ENCODE measurements at places on chromosomes 16 and 17.

DNA sequence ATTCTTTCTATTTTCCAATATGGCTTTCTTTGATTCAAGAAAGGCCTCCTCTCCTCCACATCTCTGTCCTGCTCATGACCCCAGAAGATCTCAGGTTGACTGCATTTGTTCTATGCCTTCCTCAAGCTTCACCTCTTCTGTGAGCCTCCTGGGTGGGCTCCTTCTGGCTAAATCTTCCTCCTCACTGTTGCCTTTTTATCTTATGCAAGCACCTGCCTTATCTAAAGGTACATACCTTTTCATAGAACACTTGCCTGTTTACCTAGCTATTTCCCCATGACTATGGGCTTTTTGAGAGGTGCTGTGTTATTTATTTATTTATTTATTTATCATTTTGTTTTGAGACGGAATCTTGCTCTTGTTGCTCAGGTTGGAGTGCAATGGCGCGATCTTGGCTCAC lies 81.1 kb downstream of the UTP18 start:
- no peak for DNase-seq

DNA sequence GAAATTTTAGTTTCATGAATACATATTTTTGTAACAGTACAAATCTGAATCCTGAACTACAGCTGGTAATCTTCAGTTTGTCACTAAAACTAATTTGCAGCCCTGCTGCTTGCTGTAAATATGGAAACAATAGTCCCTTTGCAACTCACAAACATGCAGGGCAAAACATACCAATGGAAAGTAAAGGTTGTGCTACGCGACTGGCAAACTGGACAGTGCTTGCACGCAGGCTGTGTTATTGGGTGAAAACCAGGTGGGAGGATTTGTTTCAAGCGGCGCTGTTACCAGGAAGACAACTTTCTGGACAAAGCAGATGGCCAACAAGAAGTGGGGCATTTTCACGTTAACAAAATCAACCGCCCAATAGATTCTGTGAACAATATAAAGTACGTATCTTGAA lies 93.5 kb downstream of the CDYL2 start:
- no peak for DNase-seq

GRCh38 chr16:66295213-66295612 lies 71.3 kb upstream of the CDH5 start:
- no peak for DNase-seq

DNA sequence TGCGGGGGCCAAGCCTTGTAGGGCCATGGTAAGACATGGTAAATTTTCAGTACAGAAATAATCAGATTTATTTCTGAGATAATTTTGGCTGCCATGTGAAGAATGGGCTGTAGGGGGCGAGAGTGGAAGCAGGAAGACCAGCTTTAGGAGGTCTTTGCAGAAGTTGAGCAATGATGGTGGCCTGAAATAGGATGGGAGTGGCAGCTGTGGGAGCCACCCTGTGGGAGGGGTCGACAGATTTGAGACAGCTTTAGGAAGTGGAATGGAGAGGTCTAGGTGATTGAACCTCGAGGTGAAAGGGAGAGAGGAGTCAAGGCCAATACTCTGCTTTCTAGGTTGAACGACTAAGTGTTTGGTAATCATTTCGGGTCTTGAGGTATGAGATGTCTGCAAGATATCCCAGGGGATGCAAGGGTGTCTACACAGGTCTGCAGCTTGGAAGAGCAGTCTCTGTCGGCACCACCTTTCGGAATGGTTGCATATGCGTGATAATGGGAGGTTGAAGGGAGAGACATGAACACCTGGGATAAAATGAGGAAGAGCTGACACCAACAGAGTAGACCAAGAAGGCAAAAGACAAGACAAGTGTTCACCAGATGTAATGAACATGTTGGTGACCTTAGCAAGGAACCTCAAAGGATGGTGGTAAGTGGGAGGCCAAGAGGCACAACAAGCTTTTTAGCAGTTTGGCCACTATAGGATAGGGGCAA lies 4.2 kb upstream of the ATXN7L3 start:
- DNase-seq, result no peak

- DNase-seq, result no peak
Measured at GRCh38 chr17:50272711-50273653, 1.3 kb upstream of the TMEM92 start.

GRCh38 chr17:73311428-73311780 lies 397 bp downstream of the CDC42EP4 start:
- no peak for DNase-seq

- DNase-seq, result no peak
Measured at GRCh38 chr16:46918905-46919792, 35.0 kb downstream of the GPT2 start.

DNA sequence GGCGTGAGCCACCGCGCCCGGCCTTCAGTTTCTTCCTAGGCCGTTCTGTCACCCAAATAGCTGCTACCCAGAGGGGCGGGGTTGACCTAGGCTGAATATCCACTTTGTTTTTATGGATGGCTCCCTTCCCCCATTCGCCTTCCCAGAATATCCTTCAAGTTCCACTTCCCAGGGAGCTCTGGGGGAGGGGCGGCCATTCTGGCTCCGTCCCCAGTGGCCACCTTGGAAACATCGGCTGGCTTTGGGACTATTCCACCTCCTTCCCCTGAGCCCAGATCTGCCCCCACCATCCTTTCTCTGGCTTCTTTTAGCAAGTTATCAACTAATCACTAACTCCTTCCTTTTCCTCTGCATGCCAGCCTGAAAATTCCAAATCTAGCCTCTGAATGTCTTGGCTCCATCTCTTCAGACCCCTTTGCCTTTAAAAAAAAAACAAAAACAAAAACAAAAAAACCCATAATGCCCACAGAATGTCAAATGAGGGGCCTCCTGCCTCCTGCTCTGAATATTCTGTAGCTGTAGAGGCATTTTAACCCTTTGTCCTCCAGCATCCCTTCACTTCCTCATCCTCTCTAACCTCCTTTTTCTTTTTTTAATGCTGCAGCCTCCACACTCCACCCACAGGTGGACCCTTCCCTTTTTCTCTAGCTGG lies 6.4 kb downstream of the ATP1B2 start:
- no peak for DNase-seq

- DNase-seq, result no peak
Measured at GRCh38 chr16:12393239-12393638, 410.4 kb downstream of the CPPED1 start.

DNA sequence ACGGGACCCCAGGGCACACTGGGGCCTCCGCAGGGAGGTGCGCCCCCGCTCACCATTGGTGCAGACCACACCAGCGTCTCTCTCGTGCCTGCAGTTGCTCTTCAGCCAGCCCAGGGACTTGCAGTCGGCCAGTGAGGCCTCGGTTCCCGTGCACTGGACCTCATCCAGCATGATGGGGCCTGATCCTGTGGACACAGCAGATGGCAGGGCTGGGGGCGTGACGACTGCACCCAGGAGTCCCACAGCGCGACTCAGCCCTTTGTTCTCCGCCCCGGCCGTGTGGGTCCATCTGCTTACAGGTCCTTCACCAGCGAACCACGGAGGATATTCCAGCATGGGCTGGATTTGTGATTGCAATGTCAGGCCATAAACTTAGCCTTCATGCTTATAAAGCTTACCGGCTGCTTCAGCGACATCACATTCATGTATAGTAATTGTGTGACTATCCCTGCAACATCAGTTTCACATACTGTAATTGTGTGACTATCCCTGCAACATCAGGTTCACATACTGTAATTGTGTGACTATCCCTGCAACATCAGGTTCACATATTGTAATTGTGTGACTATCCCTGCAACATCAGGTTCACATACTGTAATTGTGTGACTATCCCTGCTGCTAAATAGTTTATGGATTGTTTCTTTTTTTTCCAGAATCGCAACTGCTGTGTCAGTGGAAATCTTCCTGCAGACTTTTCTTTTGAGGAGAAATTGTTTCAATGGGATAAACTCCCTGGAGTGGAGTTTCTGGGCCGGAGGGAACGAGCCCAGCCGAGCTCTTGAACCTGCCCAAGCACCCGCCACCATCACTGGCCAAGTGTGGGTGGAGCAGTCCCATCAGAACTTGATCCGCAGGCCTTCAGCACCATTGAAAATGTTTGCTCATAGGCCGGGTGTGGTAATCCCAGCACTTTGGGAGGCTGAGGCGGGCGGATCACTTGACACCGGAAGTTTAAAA lies 4.8 kb downstream of the LGALS3BP start:
- DNase-seq, result no peak

GRCh38 chr16:3009568-3010390 lies 2.9 kb upstream of the CLDN9 start:
- no peak for DNase-seq

GRCh38 chr17:71966459-71967313 lies 154.1 kb upstream of the SOX9 start:
- no peak for DNase-seq

DNA sequence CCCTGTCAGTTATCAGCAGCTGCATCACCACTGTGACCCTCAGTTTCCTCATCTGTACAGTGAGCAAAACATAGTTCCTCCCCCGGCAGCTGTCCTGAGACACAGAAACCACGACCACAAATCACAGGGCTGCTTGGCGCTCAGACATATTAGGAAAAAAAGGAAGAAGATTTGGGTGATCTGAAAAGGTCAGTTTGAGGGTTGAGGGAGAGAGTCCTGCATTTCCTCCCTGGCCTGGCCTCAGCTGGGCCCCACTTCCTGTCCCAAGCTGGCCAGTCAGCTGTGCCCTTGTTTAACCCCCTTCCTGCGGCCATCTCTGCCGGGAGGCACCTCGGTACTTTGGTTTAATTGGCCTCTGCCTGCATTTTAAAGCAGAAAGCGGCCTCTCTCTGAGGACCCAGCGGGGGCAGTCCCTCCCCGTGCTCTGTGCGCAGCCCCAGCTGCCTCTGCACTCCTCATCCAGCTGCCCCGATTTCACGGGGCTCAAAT lies 24.0 kb upstream of the CIBAR2 start:
- DNase-seq, result no peak

- no peak for DNase-seq
Measured at GRCh38 chr16:67021321-67021720, 7.6 kb upstream of the CBFB start.

DNA sequence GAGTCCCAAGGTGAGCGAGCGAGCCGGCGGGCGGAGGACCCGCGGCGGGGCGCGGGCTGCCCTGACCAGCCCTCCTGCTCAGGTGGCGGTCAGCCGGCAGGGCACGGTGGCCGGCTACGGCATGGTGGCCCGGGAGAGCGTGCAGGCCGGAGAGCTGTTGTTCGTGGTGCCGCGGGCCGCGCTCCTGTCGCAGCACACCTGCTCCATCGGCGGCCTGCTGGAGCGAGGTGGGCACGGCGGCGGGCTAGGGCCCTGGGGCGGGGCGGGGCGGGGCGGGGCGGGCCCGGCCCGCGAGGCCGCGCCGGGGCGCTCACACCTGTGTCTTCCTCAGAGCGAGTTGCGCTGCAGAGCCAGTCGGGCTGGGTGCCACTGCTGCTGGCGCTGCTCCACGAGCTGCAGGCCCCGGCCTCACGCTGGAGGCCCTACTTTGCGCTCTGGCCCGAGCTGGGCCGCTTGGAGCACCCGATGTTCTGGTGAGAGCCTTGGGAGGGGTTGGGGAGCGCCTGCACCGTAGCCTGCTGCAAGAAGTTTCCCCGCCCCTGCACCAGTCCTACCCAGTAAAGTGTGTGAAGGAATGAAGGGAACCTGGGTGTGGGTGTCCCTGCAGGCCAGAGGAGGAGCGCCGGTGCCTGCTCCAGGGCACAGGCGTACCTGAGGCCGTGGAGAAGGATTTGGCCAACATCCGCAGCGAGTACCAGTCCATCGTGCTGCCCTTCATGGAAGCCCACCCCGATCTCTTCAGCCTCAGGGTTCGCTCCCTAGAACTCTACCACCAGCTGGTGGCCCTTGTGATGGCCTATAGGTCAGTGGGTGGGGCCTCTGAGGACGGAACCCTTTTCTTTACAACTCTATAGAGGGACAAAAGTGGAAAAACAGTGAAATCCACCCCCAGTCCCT lies 802 bp downstream of the SETD6 start:
- DNase-seq, result no peak

GRCh38 chr16:12871784-12872183 lies 29.6 kb upstream of the SHISA9 start:
- no peak for DNase-seq

GRCh38 chr17:4498461-4499397 lies at the start of gene SPNS2:
Gene SPNS2 (plus strand): TSS chr17:4498881. CDS start chr17:4499048, 167 bp downstream.
- no peak for DNase-seq

DNA sequence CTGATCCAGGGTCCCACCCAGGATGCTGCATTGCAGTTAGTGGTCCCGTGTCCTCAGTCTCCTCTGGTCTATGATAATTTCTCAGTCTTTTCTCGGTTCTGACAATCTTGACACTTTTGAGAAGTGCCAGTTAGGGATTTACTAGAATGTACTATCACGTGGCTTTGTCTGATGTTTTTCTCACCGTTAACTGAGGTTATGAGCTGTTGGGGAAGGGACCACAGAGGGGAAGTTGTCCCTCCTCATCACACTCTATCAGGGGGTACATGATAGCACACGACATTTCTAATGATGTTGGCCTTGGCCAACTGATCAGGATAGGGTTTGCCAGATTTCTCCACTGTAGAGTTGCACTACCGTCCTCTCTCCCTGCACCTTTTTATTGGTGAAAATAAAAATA lies 250.9 kb upstream of the SDK2 start:
- DNase-seq, result no peak

GRCh38 chr17:46110219-46110618 lies 83.0 kb downstream of the KANSL1 start:
- no peak for DNase-seq

DNA sequence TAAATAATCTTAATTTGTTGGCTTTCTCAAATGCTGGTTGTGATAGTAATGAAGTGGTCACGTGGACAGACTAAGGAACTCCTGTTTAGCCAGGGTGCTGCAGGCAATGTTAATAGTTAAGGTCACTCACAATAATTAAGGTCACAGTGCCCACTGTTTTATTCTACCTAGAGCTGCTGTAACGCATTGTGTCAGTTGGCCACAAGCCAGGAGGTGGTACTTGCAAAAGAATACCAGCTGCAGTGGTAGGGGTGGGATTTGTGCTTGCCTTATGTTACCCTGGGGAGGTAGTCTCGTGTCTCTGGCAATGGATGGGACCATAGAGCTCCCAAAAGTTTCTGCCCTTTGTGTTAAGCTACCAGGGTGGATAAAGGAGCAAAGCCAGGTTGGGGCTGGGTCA lies 969.1 kb upstream of the CDH8 start:
- DNase-seq, result no peak

GRCh38 chr17:76584427-76585032 lies 1.1 kb downstream of the ST6GALNAC2 start:
- no peak for DNase-seq

DNA sequence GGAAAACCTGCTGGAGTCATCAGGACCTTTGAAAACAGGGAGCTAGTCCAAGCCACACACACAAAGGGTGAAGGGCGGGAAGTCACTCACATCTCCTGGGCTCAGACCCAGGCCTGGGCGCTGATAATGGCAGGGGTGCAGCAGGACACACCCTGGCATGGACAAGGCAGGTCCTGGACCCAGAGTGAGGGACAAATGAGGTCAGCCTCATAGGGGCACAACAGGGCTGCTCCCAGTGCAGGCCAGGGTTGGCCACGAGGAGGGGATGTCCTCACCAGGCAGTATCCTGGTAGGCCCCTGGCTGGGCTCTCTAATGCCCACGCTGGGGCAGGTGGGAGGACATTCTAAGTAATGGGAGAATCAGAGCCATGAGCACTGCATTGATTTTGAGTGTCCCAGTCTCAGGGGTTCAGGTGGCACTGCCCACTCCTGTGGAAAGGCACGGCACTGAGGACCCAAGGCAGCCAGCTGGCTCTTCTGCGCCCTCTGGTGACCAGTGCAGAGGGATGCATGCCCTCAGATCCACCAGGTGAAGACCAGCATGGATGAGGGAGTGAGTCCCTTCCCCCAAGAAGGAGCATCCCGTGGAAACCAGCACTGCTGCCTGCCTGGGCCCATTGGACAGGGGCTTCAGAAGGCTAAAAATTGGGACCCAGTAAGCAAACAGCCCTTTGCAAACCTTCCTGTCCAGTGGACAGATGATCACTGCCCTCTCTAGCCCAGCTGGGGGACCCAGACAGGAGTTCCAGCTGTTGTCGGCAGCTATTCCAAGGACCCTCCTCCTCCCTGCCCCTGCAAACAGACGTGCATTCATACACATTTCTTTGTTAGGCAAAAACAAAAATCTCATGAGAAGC lies 23.4 kb upstream of the SREBF1 start:
- DNase-seq, result no peak

All from left renal cortex interstitium (tissue), 4 donors.